CD8-positive, alpha-beta memory T cell (primary cell): ENCODE measurements at places on chromosomes 5 and 9. TPM values are rescaled to one million over a fixed set of nuclear protein-coding genes. Genes with fewer than 3 reads are reported as not detected.

DNA sequence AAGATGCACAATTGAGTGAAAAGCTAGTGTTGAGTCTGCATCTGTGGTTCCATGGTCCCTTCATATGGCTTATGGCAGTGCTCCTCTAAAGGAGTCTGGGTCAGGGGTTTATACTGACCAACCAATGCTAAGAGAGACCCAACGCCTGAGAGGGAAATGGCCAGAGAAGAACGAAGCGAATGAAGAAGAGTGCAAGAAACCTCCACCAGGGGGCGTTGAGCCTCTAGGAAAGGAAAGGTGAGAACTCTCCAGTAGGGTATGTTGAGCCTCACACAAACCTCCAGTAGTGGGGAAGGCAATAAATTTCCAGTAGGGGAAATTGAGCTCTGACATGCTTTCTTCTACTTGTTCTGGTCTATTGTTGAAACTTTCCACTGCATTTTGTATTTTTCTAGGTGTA, 470.6 kb downstream of the PRDM9 start:
- H3K4me1 ChIP-seq: no peaks in the 10 kb centered on the region
- H3K36me3 ChIP-seq: no peaks in the 10 kb centered on the region
- no peaks in the 10 kb centered on the region for H3K27me3 ChIP-seq
- no peak overlapping the region for H3K27ac ChIP-seq
- no peak overlapping the region for H3K4me3 ChIP-seq

- no peak for DNase-seq
- no peaks in the 10 kb centered on the region for H3K36me3 ChIP-seq
- no peaks in the 10 kb centered on the region for H3K27me3 ChIP-seq
- H3K4me1 ChIP-seq: no peaks in the 10 kb centered on the region
Measured at GRCh38 chr5:40853632-40854192, 12.5 kb downstream of the CARD6 start.

DNA sequence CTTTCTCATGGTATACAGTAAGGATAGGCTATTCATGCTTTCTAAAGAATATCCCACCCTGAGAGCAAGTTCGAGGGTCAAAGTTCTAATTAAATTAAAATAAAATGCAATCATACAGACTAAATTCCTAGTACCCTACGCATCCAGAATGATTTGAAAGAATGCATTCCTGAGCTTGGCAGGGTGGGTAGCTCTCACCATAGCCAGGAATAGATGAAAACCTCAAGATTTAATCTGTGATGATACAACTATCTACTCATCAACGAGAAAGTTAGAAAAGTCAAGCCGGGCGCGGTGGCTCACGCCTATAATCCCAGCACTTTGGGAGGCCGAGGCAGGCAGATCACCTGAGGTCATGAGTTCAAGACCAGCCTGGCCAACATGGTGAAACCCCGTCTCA, 32.3 kb downstream of the SERINC5 start:
- H3K4me1 ChIP-seq: peaks cover 52% of the 10 kb centered on the region
- H3K27me3 ChIP-seq: no peaks in the 10 kb centered on the region
- no peak overlapping the region for H3K4me3 ChIP-seq
- no peak for DNase-seq

GRCh38 chr9:111065414-111065813, 27.1 kb upstream of the LPAR1 start:
- DNase-seq: no peak
- H3K36me3 ChIP-seq: no peaks in the 10 kb centered on the region
- H3K27me3 ChIP-seq: no peaks in the 10 kb centered on the region

Gene ITK
- polyA plus RNA-seq: 129 TPM
